Activated naive CD8-positive, alpha-beta T cell treated with anti-CD3 and anti-CD28 coated beads, Interleukin-2, amount 50 U/mL, for 16 hours (primary cell): ENCODE measurements at places on chromosomes 3 and 15.

GRCh38 chr3:27345959-27346865, 23.0 kb downstream of the NEK10 start:
- DNase-seq: no peak

DNA sequence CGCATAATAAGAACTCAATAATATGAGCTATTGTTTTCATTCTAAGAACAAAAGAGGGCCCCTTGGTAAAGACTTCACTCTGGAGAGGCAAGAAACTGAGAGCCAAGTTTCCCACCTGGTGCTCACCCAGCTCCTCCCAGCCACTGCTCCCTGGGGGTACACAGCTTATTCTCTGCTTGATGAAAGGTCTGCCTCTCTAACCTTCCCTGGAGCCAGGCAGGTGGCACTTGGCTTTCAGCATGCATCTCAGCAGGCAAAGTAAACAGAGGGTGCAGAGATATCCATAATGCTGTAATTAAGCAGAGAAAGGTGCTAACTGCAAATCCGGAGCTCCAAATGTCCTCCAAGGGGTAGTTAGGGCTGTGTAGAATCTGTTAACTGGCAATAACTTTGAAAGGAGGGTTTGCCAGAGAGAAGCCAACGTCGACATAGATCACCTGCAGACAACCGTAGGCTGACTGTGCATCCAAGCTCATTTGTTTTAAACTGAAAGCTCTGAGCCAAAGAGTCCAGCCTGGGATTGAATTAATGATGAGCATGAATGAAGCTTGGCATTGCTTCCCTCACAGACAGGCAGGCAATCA, 159.6 kb upstream of the PROK2 start:
- DNase-seq: no peak

DNA sequence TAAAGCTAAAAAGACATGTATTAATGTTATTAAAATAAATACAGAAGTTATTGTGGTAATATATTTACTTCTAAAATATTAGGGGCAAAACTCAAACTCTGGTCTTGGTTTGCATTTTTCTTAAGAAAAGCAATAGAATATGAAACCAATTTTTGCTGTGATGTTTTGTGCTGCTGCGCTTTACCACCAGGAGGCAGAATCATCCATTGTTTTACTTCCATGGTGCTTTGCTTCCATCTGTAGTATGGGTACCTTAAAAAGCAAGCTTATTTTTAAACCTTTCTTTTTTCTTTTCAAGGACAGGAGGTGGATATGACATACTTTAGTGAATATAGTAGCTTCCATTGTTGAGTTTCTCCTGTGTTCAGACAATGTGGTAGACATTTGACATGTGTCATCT, 46.6 kb upstream of the MRPL3 start:
- DNase-seq: no peak

- no peak for DNase-seq
Measured at GRCh38 chr15:65583701-65584100, 27.2 kb downstream of the INTS14 start.

- no peak for DNase-seq
Measured at GRCh38 chr3:140206196-140207040, 271.4 kb downstream of the CLSTN2 start.

DNA sequence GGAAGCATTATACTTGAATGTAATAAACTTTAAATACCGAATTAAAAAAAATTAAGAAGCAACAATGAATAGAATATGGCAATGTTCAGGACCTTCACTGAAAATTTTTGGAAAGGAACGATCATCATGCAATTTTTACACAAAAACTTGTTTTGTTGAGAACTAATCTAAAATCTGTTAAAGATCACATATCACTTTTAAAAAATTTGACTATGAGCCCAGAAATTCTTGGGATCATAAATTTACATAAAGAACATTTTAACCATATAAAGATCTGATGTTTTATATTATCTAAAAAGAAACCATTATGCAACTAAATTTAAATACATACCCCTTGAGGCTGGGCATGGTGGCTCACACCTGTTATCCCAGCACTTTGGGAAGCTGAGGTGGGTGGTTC, 76.2 kb upstream of the MELTF start:
- DNase-seq: no peak

DNA sequence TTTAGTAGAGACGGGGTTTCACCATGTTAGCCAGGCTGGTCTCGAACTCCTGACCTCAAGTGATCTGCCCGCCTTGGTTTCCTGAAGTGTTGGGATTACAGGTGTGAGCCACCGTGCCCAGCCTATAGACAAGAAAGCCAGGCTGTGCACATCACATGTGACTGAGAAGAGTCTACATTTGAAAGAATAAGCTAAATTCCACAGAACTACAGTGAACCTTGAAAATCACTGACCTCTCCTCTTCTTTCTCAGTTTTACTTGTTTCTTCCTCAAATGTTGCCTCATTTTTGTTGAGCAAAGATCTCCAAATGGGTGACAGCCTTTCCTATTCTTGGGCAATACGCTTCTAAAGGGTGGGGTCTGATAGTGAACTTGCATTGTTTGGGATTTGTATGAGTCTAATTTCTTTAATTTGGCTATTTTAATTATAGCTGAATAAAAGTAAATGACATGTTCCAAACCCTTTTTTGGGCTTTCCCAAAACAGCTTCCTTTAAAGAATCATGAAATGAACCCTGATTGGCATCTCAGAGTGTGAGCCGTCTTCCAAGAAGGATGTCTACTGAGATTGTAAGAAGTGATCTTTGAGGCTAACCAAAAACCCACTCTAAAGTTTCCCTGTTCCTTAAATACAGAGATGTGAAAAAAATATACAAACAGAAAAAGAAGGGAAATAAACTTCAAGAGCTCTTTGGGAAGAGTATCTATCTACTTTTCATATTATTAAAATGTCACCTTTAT, 21.6 kb upstream of the SPTBN5 start:
- DNase-seq: no peak

DNA sequence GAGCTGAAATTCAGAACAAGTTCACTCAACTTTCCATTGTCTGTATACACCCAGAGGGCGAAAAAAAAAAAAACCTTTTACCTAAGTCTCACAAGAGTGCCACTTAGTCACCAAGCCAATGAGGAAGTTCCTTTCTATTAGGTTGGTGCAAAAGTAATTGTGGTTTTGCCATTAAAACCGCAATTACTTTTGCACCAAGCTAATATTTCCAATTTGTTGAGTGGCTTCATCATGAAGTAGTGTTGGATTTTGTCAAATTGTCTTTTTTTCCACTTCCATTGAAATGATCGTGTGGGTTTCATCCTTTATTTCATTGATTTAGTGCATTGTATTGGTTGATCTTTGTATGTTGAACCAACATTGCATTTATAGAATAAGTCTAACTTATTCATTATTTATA, 253.9 kb downstream of the ZIC4 start:
- DNase-seq: no peak

DNA sequence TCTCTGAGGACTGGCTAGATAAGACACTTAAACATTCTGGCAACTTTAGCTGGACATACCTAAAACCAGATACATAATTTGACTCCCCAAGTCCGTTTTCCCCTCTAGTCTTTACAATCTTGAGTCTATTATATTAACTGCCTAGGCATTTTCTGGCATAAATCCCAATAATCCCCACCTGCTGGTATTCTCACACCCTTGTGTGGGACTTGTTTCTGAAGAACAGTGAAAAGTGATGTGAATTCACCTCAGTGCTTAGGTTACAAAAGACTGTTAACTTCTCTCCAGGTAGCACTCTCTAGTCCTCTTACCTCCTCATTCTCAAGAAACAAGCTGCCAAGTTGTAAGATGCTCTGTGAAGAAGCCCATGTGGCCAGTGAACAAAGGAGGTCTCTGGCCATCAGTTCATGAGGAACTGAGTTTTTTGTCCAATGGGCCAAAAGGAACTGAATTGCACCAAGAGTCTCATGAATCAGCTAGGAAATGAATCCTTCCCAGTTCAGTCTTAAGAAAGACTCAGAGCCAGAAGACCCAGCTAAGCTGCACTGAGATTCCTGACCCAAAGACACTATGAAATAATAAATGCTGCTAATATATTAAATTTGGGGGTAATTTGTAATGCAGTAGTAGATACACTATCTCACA, 4.1 kb downstream of the OSBPL11 start:
- DNase-seq: no peak

GRCh38 chr3:194070220-194070633, 65.7 kb upstream of the HES1 start:
- no peak for DNase-seq

- DNase-seq: no peak
Measured at GRCh38 chr15:92050220-92050898, 196.9 kb downstream of the SLCO3A1 start.

- DNase-seq: no peak
Measured at GRCh38 chr3:177213801-177214535, 16.7 kb upstream of the TBL1XR1 start.

DNA sequence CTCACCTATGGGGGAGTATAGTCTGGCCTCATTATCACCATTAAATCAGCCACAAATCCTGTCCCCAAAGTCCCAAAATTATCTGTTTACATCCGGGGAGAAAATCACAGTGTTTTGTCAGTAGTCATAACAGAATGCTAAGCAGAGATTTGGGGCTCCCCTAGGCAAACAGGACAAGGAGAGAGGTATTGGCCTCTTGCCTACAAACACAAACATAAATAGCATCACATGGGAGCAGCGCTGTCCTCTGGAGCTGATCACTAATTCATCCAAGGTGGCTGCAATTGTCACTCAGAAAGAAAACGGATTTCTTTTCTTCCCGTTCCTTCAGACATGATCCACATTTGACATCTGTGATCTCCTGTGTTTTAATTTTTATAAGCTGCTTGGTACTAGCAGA, 1028.1 kb downstream of the NTRK3 start:
- no peak for DNase-seq

DNA sequence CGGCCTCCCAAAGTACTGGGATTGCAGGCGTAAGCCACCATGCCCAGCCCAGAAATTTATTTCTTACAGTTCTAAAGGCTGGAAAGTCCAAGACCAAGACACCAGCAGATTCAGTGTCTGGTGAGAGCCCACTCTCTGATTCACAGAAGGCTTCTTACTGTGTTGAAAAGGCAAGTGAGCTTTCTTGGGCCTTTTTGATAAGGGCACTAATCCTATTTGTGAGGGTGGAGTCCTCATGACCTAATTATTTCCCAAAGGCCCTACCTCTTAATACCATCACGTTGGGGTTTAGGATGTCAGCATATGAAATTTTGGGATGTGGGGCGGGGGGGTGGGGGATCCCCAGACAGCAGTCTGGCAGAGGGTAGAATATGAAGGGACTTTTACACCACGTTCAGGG, 47.5 kb upstream of the MEX3B start:
- DNase-seq: no peak

GRCh38 chr15:42031198-42031915, 10.5 kb upstream of the PLA2G4E start:
- DNase-seq: no peak

DNA sequence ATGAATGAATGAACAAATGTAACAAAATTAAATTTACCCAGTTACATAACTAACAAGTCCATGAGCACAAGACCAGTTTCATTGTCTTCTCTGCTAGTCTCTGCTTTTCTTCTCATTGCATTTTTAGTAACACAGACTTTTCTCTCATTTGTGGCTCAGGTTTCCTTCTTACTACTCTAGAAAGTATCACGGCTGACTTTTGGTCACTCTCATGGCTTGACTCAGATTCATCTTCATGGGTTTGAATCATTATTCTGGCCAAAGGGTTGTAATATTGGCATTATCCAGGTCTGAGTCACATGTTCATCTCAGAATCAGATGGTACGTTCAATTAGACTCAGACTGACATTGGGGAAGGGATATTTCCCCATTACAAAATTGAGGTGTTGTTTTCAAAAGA, 121.5 kb upstream of the SATB1 start:
- no peak for DNase-seq

DNA sequence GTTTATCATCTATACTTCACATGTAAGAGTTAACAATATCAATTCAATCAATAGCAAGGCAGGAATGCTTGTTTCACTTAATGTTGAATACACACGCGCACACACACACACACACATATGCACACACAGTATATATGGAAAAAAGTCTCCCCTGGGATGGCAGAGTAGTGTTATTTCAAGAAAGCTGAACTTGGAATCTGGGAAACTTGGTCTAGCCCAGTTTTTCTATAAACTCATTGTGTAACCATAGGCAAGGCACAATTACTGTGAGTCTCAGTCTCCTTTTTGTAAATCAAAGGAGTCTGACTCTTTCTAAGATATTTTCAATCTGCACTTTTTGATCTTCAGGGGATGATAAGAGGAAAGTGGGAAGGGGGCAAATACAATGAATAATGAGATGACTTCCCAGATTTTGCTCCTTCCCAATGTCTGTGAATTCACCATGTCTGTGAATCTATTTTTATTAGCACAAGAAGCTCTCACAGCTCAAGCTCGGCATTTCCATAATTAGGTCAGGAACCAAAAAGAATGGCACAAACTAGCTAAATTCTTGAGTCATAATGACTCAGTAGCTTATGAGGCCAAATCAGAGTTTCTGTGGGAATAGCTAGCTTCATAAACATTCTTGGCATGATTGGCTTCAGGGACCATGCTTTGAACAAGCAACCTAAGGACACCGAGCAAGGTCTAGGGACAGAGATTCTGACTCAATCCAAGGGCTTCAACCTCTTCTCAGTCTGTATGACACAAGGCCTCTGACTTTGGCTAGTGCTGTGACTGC, 227.4 kb upstream of the DCBLD2 start:
- DNase-seq: no peak

- no peak for DNase-seq
Measured at GRCh38 chr15:51335538-51336410, 2.6 kb downstream of the CYP19A1 start.

- DNase-seq: no peak
Measured at GRCh38 chr3:154428286-154429206, 1.4 kb downstream of the GPR149 start.

- DNase-seq: no peak
Measured at GRCh38 chr15:52486003-52486996, 42.4 kb downstream of the MYO5A start.
